Activated CD8-positive, alpha-beta memory T cell treated with anti-CD3 and anti-CD28 coated beads for 1 hour (primary cell): ENCODE measurements at places on chromosomes 6 and 20.

DNA sequence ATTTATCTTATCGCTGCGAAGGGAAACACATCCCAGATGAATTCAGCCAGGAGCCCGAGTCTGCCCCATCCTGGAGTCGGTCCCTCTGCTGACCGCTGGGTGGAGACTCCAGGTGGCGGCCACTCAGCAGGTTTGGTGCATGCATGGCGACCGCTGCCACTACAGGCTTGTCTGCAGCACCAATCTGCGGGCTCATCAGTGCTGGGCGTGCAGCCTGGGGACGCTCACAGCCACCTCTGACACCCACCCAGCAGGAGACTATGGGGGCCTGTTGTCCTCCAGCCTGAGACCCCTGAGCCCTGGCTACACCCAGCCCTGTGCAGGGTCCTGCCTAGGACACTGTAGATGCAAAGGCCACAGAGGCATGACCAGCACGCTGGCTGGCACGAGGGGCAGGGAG lies 40.5 kb upstream of the GATA5 start:
- no peak for DNase-seq

- no peak for DNase-seq
Observed at GRCh38 chr6:85010865-85011264, 246.5 kb upstream of the TBX18 start.

DNA sequence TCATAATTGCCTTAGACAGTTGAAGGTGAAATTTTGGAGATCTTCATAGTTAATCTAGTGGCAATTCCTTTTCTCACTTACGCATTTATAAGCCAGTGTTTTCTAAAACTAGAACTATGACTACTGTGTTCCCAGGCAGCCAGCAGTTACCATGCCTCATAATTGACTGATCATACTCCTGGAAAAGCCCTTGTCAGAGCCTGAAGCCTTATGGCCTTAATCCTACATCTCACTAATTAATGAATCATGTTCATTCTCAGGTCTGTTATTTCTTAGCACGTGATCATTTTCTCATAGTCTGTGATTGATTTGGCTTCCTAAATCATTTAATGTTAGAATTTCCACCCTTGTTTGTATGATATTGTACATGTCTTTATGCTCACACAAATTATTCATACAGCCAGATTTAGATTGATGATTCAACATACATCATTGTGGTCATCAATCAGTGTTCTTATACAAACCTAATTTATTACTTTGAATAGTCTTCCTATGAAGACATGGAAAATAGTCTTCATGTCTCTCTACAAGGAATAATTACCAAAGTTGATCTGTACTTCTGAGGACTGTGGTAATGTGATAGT lies 132.6 kb upstream of the ASCC3 start:
- DNase-seq = no peak

- no peak for DNase-seq
Observed at GRCh38 chr6:79005024-79005423, 73.0 kb downstream of the PHIP start.

DNA sequence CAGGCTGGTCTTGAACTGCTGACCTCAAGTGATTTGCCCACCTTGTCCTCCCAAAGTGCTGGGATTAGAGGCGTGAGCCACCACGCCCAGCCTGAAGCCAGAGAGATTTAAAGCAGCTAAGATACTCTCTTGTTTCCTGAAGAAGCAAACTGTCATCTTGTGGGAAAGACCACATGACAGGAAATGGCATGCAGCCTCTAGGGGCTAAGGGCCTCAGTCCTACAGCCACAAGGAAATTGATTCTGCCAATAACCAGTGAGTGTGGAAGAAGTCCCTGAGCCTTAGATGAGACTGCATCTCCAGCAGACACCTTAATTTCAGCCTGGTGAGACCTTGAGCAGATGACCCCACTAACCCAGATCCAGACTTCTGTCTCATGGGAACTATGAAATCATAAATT lies 40.9 kb downstream of the KIZ start:
- DNase-seq = no peak

GRCh38 chr6:43240950-43241349 lies 2.3 kb upstream of the TTBK1 start:
- DNase-seq = no peak

- no peak for DNase-seq
Observed at GRCh38 chr6:98203170-98203806, 631.1 kb upstream of the POU3F2 start.

DNA sequence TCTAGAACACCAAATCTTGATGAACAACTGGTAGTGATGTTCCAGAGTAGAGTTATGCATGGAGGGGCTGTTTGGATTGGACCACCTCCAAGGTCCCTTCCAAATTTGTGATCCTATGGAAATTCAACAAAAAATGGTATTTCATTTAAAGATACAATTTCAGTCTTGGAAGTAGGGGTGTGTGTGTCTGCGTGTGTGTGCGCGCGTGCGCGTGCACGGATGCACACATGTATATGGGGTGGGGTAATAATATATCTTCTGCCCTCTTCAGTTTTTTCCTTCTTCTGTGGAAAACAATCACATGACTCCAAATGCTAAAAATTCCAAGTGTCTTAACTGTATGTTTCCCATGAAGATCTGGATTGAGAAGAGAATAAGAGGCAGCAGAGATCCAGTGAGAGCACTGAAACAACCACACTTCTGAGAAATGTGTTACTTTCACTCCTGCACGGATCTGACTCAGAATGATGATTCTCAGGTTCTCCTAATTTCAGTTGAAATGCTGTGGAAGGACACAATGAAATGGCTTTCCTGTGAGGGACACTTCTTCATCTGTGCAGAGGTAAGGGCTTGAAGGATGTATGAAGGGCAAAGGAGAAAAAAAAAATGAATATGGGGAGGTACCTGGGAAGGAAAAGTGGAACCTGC lies 10.6 kb upstream of the IL17F start:
- no peak for DNase-seq
